ENCODE measurements at places on chromosomes 12 and 14. TPM values are rescaled to one million over a fixed set of nuclear protein-coding genes. Genes with fewer than 3 reads are reported as not detected.

Gene CLEC4D
- total RNA-seq, result 0.30 TPM

Gene NGB
- not detected for total RNA-seq

Gene MAP3K9
- 1.00 TPM for total RNA-seq

Gene PLA2G1B
- 0.65 TPM for total RNA-seq

Gene DTX1
- total RNA-seq, result 3.7 TPM

Gene OR6C1
- not detected for total RNA-seq

Gene RIMBP2
- not detected for total RNA-seq

Gene EMP1
- total RNA-seq, result 78.8 TPM

Gene BATF
- 3.3 TPM for total RNA-seq

Gene MYH7
- 11,899 TPM for total RNA-seq

Gene LHX5
- not detected for total RNA-seq

Gene SCNN1A
- not detected for total RNA-seq

Gene MYF5
- not detected for total RNA-seq

Gene ETFRF1
- total RNA-seq, result 66.5 TPM

Gene TROAP
- total RNA-seq, result not detected

DNA sequence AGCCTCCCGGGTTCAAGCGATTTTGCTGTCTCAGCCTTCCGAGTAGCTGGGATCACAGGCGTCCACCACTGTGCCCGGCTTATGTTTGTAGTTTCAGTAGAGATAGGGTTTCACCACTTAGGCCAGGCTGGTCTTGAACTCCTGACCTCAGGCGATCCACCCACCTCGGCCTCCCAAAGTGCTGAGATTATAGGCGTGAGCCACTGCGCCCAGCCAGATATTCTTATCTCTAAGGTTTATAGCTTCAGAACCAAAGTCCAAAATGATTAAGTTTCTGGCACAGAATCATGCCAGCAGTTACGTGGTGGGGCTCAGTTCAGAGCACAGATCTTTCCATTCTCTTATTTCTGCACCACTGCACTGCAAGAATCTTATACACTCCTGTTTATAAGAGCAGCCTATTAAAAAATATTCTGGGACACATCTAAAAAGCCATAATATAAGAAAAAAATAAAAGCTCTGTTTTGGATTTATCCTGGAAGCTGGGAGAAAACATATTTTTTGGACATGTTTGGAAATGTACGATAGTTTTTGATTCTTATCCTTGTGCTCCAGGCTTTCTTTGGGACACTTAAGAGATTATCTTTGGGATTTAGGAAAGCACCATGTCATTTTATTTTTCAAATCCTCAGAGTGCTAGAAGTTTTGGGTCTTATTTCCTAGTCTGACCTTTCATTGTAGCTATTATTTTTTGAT, 129.6 kb downstream of the LMNTD1 start:
- no peaks in the 10 kb centered on the region for H3K27me3 ChIP-seq
- no peak overlapping the region for H3K27ac ChIP-seq
- H3K36me3 ChIP-seq, result no peaks in the 10 kb centered on the region
- no peak for DNase-seq
- no peak overlapping the region for H3K4me3 ChIP-seq

- no peaks in the 10 kb centered on the region for H3K36me3 ChIP-seq
- no peak for DNase-seq
- no peaks in the 10 kb centered on the region for H3K27me3 ChIP-seq
- no peaks in the 10 kb centered on the region for H3K4me1 ChIP-seq
- no peak overlapping the region for H3K4me3 ChIP-seq
- H3K27ac ChIP-seq, result no peak overlapping the region
These were observed 160.8 kb downstream of the CCER1 start for GRCh38 chr12:90794212-90794611.

DNA sequence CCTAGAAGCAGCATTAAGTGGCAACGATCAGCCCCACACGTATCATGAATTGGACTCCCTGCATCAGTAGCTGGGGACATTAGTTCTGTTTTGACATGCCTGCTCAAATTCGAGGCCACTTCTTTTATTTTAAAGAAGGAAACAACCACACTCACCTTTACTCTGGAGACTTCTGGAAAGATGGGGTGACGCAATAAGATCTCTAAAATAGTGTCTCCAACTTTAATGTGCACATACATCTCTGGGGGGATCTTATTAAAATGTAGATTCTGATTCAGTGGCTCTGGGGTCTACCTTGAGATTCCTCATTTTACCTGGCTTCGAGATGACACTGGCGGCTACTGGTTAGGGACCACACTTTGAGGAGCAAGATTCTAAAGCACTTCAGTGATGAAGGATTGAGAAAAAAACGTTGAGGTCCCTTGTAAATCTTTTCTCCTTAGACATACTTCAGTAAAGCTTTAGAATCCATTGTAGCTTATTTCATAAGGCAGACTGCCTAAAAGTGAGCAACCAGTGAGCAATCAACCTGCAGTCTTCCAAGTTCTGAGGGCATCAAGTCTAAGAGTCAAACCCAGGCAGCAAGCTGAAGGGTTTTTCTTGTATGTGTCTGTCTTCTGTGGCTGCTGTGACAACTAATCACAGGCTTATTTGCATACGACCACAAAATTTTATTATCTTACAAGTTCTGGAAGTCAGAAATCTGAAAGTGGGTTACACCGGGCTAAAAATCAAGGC, 718.6 kb upstream of the TBX3 start:
- no peak for DNase-seq
- no peak overlapping the region for H3K27ac ChIP-seq
- H3K36me3 ChIP-seq, result no peaks in the 10 kb centered on the region
- no peaks in the 10 kb centered on the region for H3K4me1 ChIP-seq

DNA sequence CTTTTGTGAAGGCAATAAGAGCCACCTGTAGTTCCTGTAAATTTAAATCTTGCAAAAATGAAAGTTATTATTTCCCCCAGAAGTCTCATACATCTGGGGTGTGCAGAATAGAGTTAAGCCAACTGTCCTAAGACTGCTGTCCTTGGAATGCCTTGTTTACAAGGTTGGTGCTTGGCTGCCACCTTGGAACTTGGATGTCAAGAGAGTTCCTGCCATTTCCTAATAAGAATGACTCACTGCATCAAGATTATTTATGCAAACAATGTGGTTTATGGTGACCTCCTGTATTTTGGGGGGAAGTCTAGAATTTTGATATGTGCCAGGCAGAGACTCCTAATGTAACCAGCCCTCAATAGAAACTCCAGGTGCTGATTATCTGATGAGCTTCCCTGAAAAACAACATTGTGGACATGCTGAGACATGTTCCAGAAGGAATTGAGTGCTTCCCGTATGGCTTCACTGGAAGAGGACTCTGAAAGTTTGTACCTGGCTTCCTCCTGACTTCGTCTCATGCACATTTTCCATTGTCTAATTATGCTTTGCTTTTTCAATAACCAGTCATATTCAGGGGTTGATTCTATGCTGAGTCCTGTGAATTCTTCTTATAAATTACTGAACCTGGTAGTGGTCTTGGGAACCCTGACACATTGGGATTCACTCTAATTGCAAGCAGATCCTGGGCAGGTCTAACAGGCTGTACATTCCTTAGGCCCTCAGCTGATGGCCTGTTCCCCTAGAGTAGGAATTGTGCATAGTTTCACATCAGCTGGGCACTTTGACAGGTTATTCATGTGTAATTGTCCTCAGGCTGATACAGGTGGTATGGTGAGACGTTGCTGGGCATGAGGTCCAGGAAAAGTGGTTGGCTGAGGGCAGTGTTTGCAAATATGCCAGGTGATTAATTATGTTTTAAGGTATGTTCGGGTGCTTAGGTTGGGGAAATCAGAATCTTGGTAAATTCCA, 1370.7 kb upstream of the TMEM132C start:
- H3K36me3 ChIP-seq, result no peaks in the 10 kb centered on the region
- DNase-seq, result no peak
- no peak overlapping the region for H3K27ac ChIP-seq
- no peak overlapping the region for H3K4me3 ChIP-seq
- H3K4me1 ChIP-seq, result no peaks in the 10 kb centered on the region

- H3K36me3 ChIP-seq, result no peaks in the 10 kb centered on the region
- H3K27ac ChIP-seq, result no peak overlapping the region
- DNase-seq, result no peak
- H3K27me3 ChIP-seq, result no peaks in the 10 kb centered on the region
- H3K4me1 ChIP-seq, result peaks cover 3% of the 10 kb centered on the region
- H3K4me3 ChIP-seq, result no peak overlapping the region
These were observed 82.1 kb upstream of the DACT1 start for GRCh38 chr14:58555647-58556046.

DNA sequence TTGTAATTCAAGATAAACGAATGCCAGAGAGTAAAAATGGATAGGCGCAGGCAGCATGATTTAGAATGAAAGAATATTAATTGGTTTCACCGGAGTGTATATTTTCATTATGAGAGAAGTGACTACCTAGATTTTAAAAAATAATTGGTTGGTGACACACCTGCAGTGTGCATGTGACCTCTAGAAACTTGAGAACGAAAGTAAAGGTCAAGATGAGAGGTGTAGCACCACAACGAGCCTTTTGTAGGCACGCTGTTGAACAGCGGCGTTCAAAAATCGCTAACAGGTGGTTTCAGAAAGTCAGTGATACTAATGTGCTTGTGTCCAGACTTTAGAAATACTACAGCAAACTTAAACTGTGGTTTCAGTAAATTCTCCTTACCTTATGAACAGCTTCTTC, 123.8 kb downstream of the NPAS3 start:
- no peaks in the 10 kb centered on the region for H3K36me3 ChIP-seq
- no peaks in the 10 kb centered on the region for H3K27me3 ChIP-seq
- no peak overlapping the region for H3K4me3 ChIP-seq
- no peak for DNase-seq
- H3K27ac ChIP-seq, result no peak overlapping the region

GRCh38 chr12:6476489-6476888, 6.0 kb upstream of the VAMP1 start:
- DNase-seq, result no peak
- no peaks in the 10 kb centered on the region for H3K27me3 ChIP-seq
- H3K4me1 ChIP-seq, result no peaks in the 10 kb centered on the region
- no peaks in the 10 kb centered on the region for H3K36me3 ChIP-seq

GRCh38 chr12:57779736-57780135, 2.9 kb upstream of the TSFM start:
- peaks cover 13% of the 10 kb centered on the region for H3K4me1 ChIP-seq
- no peak overlapping the region for H3K27ac ChIP-seq
- H3K4me3 ChIP-seq, result no peak overlapping the region
- no peak for DNase-seq
- H3K36me3 ChIP-seq, result peaks cover 37% of the 10 kb centered on the region

DNA sequence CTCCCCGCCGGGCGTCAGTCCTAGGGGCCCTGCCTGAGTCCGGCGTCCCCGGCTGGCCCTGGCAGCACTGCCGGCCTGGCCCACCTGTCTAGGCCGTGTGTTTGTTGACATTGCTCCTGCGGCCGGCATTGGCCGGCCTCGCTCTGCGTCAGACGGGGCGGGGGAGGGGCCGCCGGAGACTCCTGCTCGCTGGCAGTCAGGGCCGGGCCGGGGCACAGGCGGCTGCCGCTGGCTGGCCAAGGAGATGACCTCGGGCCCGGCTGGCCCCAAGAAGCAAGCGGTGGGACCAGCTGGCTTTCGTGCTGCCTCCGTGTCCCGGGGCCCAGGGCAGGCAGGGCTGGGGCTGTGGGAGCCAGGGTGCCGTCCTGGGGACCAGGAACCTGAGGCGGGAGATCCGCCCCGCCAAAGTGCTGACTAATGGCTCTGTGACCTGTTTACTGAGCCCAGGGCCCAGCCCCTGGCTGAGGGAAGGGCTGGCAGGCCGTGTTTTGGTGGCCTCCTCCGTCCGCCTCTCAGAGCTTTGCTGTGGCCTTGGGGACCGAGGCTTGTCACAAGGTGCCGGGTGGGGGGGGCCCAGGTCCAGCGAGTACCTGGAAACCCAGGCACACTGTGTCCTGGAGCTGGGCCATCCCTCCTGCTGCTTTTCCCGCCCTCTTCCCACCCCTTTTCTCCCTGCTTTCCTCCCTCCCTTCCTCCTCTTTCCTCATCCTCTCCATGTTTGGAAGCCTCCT, 1.8 kb downstream of the ULK1 start:
- H3K4me1 ChIP-seq, result peaks cover 44% of the 10 kb centered on the region
- H3K27ac ChIP-seq, result peak overlapping the region; percentile 94
- H3K27me3 ChIP-seq, result no peaks in the 10 kb centered on the region
- H3K36me3 ChIP-seq, result no peaks in the 10 kb centered on the region
- DNase-seq, result peak; percentile 91

DNA sequence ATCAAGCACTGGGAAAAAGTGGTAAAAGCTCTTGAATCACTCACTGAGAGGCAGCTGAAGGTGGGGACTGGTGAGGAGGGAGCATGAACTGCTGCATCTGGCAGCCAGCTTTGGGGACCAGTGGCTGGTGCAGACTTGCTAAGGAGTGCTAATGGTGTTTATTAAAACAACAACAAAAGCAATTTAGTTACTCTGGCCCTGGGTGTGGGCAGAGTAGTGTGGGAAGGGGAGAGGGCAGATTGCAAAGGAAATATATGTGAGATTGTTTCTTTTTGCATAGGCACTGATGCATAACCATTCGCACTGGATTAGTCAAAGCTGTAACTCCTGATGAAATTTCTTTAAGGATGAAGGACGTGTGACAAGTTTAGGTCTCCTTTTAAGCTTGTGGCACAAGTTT, 8.1 kb downstream of the TXNRD1 start:
- H3K27ac ChIP-seq, result no peak overlapping the region
- no peak overlapping the region for H3K4me3 ChIP-seq
- no peaks in the 10 kb centered on the region for H3K36me3 ChIP-seq
- no peaks in the 10 kb centered on the region for H3K27me3 ChIP-seq
- no peak for DNase-seq

- peak overlapping the region; percentile 60 for H3K4me3 ChIP-seq
- H3K4me1 ChIP-seq, result peaks cover 44% of the 10 kb centered on the region
- DNase-seq, result peak; percentile 26
- no peaks in the 10 kb centered on the region for H3K36me3 ChIP-seq
These were observed 1.5 kb downstream of the COL2A1 start for GRCh38 chr12:48002773-48003218.

GRCh38 chr12:19382111-19382526, 57.2 kb upstream of the AEBP2 start:
- H3K4me1 ChIP-seq, result no peaks in the 10 kb centered on the region
- no peak overlapping the region for H3K4me3 ChIP-seq

GRCh38 chr12:52872644-52873389, 24.0 kb upstream of the KRT78 start:
- peaks cover 8% of the 10 kb centered on the region for H3K4me1 ChIP-seq
- no peak overlapping the region for H3K4me3 ChIP-seq
- no peaks in the 10 kb centered on the region for H3K27me3 ChIP-seq
- no peak for DNase-seq
